A172 (cell line): ENCODE measurements at places on chromosomes 4 and X.

GRCh38 chr4:150997141-150997540 lies 17.9 kb downstream of the LRBA start:
- no peak for DNase-seq

GRCh38 chr4:100367451-100367850 lies 150.4 kb downstream of the EMCN start:
- no peak for DNase-seq

- no peak for DNase-seq
Observed at GRCh38 chrX:40058719-40059118, 39.0 kb downstream of the BCOR start.

- no peak for DNase-seq
Observed at GRCh38 chr4:169446824-169447223, 165.6 kb downstream of the NEK1 start.

DNA sequence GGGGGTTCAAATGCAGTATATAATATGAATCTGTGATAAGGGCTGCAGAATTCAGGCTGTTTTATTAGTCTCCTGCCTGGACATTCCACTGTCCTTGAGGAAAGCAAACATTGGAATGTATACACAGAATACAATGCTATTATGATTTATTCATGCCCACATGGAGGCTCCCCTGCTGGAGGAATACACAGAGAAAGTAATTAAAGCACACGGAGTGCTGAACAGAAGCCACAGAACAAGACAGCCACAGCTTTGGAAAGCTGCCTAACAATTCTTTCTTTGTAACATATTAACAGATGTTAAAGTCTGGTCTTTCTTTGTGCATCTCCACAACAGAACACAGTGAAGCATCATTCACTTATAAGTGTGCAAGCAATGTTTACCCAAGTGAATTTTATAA lies 155.8 kb downstream of the ARAP2 start:
- DNase-seq = peak; percentile 18

- no peak for DNase-seq
Observed at GRCh38 chr4:113973345-113973744, 6.1 kb downstream of the ARSJ start.

- no peak for DNase-seq
Observed at GRCh38 chrX:16312761-16313623, 145.7 kb downstream of the MAGEB17 start.

- no peak for DNase-seq
Observed at GRCh38 chr4:52863324-52863723, 1.2 kb downstream of the RASL11B start.

GRCh38 chrX:149718757-149719156 lies 6.9 kb downstream of the MAGEA11 start:
- DNase-seq = no peak

DNA sequence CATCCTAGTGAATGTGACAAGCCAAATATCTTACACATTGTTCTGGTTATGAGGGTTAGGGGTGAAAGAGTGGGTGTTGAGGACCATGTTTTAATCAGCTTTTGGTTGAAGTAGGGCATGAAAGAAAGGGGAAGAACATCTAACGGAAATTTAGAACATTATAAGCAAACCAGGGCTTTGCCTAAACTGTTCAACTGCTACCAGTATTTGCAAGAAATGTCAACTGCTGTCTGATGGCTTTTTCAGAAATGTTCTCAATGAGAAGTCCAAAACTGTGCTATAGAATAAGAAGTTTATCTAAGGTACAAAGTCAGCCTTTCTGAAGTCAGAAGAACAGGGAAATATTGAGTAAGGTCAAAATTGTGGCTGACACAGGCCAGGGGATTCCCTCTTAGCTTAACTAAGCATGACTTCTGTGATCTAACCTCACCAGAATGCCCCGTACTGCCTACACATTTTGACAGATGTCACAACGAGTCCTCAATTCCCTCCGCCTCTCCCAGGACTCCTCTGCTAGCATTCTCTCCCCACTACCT lies 67.1 kb downstream of the DTHD1 start:
- no peak for DNase-seq

GRCh38 chr4:88158489-88159228 lies at the start of gene ABCG2:
TSS of gene ABCG2 (minus strand) at chr4:88158639. CDS start at chr4:88139995, 18,644 bp downstream.
- DNase-seq = no peak

- no peak for DNase-seq
Observed at GRCh38 chrX:103002576-103002975, 61.4 kb downstream of the BEX1 start.

DNA sequence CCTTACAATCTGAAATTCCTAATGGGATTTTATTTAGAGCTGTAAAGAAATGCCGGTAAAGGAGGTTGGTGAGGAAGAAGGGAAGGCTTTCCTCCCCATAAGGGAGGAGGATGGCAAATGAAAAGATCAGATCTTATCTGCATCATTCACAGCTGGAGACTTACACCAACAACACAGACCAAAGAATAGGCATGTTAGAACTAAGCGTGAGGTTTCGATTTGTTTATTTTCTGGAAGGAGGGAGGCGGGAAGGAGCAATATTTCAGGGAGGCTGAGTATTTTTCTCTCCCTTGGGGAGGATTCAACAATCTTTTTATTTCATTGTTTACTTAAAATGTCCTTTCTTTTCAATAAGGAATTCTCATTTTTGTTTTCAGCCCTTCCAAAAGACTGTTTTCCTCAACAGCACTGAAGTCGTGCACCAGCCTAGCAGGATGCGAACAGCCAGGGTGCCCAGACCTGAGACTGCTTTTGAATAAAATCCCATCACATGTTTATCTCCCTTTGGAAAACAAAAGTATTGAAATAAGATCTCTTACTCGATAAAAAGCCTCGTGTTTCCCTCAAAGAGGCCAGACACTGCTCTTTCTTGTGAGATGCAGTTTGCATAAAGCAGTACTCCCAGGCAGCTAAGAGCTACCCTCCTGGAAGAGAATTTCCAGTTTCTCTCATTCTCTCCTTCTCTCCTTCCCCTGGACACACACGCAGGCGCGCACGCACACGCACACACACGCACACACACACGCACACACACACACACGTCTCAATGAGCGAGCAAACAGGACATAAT lies 236.1 kb downstream of the MGST2 start:
- DNase-seq = peak; percentile 16

DNA sequence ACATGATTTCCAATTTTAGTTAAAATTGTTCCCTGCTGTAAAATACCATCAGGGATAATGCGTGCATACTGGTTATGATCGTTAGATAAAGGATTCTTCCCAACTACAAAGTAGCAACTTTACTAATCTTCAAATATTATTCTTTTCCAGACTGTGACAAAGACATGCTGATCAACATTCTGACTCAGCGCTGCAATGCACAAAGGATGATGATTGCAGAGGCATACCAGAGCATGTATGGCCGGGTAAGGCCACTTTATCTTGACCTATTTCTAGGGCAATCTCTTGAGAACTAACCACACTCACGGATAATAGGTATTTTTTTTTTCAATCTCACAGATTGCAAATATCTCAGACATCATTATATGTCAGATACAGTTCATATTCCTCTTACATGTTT lies 47.0 kb downstream of the ANXA10 start:
- DNase-seq = peak; percentile 39

- DNase-seq = peak; percentile 5
Observed at GRCh38 chrX:22541926-22542325, 269.2 kb downstream of the CBLL2 start.

GRCh38 chr4:108398316-108398715 lies 222.1 kb upstream of the RPL34 start:
- no peak for DNase-seq

- no peak for DNase-seq
Observed at GRCh38 chr4:88457307-88458103, 586 bp downstream of the HERC5 start.

- no peak for DNase-seq
Observed at GRCh38 chrX:122816288-122816687, 367.8 kb upstream of the GRIA3 start.

DNA sequence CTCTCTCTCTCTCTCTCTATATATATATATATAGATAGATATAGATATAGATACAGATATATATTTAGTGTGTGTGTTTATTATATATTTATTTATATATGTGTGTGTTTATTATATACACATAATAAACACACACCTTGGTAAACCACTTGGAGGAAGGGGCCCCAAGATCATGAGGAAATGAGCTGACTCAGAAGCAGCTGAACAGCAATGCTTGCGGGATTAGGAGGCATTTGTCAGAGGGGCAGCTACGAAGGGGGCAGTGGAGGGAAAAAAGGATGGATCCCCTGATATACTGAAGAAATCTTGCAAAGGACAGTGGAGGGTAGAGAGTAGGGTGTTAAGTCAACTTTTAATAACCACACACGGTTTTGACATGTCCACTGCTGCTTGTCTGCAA lies 120.0 kb upstream of the SORBS2 start:
- no peak for DNase-seq

DNA sequence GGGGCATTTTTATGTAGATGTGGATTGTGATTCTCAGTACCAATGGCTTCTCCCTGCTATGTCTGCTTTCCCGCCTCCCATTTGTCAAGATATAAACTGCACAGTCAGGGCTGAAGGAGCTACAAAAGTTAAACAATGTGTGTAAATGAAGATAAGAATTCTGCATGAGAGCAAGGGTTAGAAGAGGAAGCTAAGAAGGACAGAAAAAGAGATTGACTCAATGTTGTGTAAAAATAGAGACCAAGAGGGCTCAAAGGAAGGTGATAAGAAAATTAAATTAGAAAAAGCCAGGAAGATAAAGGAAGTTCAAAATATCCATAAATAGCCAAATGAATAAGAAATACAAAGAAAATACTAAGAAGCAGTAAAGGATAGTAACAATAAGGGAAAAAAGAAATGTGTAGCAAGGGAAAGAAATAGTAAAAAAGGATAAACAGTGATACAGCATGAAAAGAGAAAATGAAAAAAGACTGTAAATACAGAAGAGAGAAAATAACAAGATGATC lies 82.5 kb downstream of the AMELX start:
- DNase-seq = no peak

GRCh38 chrX:35847736-35848135 lies 49.6 kb downstream of the MAGEB16 start:
- DNase-seq = no peak

DNA sequence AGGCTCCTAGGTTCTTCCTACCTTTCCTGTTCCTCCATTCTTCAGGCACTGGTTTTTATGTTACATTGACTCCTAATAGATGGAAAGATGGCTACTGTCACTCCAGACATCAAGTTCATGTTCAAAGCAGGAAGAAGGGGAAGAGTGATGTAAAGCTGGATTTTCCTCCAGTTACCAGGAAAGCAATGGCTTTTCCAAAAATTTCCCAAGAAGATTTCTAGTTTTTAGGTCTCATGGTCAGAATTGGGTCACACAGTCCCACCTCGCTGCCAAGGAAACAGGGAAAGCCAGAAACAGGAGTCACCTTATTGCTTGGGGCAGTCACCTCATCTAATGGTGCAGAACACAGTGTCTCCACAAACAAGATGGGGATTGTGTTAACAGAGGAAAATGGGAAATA lies 21.5 kb downstream of the RXFP1 start:
- no peak for DNase-seq

- DNase-seq = peak; percentile 61
Observed at GRCh38 chr4:24067367-24068193, 177.7 kb upstream of the PPARGC1A start.

- DNase-seq = no peak
Observed at GRCh38 chrX:53718073-53718472, 31.6 kb upstream of the HUWE1 start.

DNA sequence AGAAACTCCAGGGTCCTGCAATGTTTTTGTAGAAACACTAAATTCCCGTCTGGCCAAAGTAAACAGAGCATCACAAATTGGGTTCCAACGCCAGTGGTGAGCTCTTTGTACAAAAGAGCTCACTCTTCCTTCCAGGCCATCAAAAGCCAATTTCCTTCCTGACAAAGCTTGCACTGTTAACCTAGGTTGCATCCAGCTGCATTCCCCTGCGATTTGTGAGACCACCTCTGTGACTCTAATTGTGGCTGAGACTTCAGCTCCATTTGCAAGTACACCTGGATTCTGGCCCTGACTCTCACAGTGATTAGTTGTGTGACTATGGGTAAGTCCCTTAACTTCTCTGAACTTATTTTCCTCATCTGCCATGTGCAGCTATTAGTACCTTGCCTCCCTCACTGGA lies 212.5 kb upstream of the CXorf66 start:
- no peak for DNase-seq

GRCh38 chr4:119744580-119744979 lies 116.0 kb upstream of the PDE5A start:
- DNase-seq = peak; percentile 40

GRCh38 chrX:154057791-154058190 lies 38.1 kb upstream of the IRAK1 start:
- DNase-seq = no peak

- DNase-seq = no peak
Observed at GRCh38 chrX:32745323-32745722, 466.0 kb downstream of the DMD start.

- no peak for DNase-seq
Observed at GRCh38 chr4:154329939-154330338, 161.7 kb downstream of the DCHS2 start.

GRCh38 chrX:31894152-31894551 lies 822.3 kb upstream of the FTHL17 start:
- DNase-seq = no peak

DNA sequence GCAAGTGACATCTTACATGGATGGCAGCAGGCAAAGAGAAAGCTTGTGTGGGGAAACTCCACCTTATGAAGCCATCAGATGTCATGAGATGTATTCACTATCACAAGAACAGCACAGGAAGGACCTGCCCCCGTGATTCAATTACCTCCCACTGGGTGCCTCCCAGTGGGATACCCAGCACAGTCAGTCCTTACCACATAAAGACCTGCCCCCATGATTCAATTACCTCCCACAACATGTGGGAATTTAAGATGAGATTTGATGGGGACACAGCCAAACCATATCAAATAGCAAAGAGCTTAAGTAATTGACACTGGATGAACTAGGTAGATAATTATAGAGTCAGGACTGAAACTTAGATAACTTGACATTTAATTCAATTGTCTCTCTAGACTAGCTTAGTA lies 85.6 kb downstream of the SLIT2 start:
- DNase-seq = peak; percentile 53

GRCh38 chr4:8435656-8436121 lies 4.8 kb downstream of the ACOX3 start:
- no peak for DNase-seq

- DNase-seq = no peak
Observed at GRCh38 chr4:23991444-23991843, 101.6 kb upstream of the PPARGC1A start.

DNA sequence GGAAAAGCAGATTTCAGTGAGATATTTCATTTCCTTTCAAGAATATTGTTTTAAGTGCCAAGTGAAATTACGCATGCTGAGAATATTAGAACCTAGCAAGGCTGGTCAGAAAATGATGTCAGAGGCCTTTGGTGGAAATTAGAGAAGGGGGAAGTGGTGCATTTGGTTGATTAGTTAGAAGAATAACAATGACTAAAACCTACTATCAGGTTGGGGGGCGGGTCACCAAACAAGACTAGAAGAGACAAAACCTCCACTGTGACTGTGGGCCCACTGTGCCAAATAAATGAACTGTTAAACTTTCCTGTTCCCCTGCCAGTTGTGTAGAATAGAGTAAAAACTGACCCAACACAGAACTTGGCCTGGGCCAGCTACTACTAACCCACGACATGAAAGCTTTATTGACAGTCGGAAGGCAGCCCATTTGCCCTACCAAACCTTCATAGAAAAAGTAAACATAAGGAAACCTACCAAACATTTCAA lies 2.9 kb downstream of the RAPGEF2 start:
- DNase-seq = peak; percentile 43
